ENCODE measurements at places on chromosomes 2 and 18.

- DNase-seq = no peak
These were observed 2.0 kb downstream of the NPPC start for GRCh38 chr2:231923951-231924888.

- no peak for DNase-seq
These were observed 145.6 kb downstream of the TGIF1 start for GRCh38 chr18:3595369-3596273.

- DNase-seq = no peak
These were observed 21.6 kb downstream of the MERTK start for GRCh38 chr2:111919794-111920608.

DNA sequence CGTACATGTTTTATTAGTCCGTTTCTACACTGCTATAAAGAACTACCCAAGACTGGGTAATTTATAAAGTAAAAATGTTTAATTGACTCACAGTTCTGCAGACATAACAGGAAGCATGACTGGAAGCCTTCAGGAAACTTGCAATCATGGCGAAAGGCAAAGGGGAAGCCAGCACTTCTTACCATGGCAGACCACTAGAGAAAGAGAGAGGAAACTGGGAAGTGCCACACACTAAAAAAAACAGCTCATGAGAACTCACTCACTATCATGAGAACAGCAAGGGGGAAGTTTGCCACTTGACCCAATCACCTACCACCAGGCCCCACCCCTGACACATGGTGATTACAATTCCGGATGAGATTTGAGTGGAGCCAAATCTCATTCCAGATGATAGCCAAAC, 466.2 kb downstream of the IRS1 start:
- no peak for DNase-seq

DNA sequence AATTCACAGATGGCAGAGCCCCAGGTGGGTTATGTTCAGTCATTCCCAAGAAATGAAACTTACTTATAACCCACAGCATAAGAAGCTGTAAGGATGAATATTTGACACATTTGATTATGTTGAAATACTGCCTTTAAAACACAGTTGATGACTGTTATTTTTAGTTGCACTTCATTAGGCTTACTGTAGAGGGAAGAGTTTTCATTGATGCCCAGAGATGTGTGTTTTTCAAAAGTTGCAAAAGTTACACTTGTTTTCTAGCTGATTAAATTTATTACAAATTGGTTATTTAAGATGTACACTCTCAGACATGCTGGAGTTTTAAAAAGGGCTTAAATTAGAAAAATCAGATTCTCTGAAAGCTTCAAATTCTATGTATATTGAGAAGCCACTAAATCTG, 506.1 kb downstream of the PARD3B start:
- no peak for DNase-seq

DNA sequence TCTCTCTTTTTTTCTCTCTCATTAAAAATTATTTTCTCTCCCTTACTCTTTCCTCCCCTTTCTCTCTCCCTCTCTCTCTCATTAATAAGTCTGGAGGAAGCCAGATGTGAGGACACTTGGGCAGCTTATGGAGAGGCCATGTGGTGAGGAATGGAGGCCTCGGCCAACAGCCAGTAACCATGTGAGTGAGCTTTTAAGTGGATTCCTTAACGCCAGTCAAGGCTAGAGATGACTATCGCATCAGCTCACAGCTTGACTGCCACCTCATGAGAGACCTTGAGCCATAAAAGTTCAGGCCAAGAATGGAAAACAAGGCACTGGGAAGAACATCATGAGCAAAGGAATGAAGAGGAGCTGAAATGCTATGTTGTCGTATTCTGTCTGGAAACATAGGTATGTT, 39.1 kb downstream of the ETAA1 start:
- no peak for DNase-seq

GRCh38 chr2:150468350-150468960, 19.0 kb downstream of the RND3 start:
- no peak for DNase-seq

- DNase-seq = no peak
These were observed 136.0 kb upstream of the ITGB6 start for GRCh38 chr2:160336105-160336504.

DNA sequence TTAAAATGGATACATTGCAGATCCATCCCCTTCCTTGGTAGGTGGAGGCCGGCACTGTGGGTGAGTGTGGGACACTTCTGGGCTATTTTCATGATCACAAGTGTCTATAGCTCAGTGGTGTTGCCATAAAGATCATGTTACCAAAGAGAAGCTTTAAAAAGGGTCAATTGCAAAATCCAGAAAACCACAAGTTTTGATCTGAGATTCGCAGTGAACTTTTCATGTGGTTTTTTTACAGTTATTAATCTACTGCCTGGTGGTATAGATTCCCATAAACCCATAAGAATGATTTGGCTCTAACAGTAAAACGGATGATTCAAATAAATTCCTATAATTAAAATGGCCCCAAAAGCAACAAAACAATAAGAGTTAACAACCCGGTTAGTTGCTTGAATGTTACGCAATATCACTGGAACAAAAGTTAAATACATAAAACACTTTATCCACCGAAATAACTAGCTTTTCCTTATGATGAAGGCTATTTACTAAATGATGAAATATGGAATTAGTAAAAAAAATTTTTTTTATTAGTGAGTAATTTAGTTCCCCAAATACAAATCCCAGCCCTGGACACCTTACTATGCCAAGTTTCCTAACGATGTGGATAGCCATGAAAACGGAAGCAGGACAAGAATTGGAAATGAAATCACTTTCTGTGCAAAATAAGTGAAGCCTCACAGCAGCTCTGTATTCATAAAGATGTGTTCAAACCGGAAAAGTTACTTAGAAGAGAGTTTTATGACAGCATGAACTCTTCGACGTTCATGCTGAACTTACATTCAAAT, 95.6 kb upstream of the THOC1 start:
- DNase-seq = no peak

DNA sequence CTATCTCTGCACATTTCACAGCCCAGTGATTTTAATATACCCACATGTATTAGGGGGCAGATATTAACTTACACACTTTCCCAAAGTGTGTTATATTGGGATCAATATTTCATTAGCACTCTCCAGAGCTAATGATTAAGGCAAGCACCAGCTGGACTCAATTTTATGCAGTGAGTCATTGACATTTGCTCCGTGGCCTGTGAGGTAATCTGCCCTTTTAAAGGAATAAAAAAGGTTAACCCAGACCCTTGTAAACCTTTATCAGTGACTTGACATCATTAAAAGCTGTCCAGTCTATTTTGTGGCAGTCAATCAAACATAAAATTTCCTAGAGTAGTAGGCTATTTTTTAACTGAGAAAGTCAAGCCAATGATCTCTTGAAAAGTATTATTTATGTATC, 1870.4 kb upstream of the CELF4 start:
- no peak for DNase-seq

DNA sequence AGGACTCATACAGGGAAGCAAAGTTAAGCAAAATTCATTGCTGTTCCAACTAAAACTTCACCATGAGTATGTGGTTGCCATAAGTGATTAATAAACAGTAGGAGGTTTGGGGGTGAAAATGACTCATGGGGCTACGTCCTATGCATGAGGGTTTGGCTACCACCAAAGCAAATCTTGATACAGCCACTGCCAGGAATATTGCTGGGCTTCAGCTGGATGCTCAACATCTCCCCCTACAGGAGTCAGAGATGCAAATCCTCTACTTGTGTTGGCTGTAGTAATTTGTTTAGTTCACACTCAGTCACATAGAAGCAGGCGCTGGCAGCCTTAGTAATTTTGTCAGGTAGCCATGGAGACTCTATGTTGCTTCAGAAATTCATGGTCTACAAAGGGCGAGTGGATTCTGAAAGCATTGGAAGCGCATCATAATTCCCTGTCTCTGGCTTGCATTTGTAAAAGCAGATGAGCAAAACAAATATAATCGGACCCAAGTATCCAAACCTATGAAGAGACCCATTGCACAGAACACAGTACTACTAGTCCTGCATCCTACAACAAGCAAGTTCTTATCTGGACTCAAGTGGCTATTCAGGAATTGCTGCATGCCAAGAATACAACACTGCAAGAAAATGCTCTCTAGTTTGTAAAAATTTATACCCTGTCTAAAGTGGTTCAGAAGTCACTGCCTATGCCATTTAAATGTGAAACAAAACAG, 76.0 kb downstream of the CD28 start:
- peak; percentile 64 for DNase-seq

GRCh38 chr2:48339451-48339850, 190.5 kb upstream of the STON1 start:
- DNase-seq = no peak

GRCh38 chr2:96103761-96104486, 12.4 kb downstream of the ADRA2B start:
- DNase-seq = no peak

DNA sequence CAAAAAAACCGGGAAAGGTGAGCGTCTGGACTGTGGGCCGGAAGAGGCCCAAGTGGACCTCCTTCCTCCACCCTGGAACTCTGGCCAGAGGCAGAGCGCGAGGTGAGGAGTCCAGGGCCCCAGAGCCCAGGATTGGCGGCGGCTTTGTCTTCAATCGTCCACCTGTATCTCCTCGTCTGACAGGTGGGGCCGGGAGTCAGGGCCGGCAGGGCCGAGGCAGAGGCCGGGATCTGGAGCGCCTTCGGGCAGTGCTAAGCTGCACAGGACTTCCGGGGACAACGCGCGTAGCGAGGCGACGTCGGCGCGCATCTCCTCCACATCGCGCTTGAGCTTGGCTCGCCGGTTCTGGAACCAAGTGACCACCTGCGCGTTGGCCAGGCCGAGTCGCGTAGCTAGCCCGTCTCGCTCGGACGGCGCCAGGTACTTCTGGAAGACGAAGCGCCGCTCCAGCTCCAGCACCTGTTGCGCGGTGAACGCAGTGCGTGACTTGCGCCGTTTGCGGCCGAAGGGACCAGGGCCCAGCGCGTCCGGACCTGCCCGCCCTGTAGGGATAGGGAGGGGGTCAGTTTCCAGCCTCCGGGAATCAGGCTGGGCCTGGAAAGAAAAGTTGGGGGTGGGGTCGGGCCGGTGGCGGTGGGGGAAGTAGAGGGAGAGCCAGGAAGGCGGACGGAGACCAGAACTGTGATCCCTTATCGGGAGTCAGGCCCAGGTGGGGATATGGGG, 1.5 kb downstream of the LBX2 start:
- DNase-seq = no peak

GRCh38 chr2:215137741-215138340, 585 bp downstream of the ABCA12 start:
- DNase-seq = no peak

DNA sequence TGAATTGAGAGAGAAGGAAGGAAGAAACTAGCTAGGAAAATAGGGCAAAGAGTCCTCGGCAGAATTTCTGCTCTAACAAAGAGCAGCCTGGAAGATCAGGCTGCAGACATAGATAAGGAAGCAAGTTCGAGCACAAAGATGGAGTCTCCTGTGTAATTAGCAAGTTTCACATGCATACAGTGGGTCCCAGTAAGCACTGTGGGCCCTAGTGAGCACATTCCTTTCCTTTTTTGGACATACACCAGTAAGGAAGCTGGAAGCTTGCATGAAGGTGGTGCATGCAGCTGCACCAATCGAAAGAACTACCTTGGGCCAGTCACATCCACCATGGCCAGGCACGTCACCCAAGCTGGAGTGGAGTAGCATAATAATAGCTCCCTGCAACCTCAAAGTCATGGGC, 109.7 kb downstream of the NOL4 start:
- DNase-seq = no peak

DNA sequence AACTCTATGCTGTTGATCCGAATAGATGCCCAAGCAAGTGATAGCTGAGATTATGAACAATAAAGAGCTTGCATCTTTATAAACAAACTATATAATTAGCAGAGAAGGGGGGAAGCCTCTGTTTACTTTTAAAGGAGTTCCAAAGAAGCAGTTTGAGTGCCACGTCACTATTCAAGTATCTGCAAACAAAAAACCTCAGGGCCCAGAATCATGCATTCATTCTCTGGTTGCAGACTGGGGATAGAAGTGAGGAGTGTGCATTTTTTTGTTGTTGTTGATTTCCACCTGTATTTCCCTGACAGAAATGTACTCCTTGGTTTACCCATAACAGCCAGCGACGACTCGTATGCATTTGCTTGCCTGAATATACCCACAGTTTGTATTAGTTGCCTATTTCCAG, 264.3 kb downstream of the PTGR3 start:
- DNase-seq = no peak
